WERI-Rb-1 (cell line): ENCODE measurements at places on chromosomes 1 and 21.

GRCh38 chr1:20710469-20711284, 7.1 kb downstream of the KIF17 start:
- no peak for DNase-seq

- DNase-seq: no peak
Measured at GRCh38 chr1:59520827-59521418, 224.0 kb downstream of the FGGY start.

DNA sequence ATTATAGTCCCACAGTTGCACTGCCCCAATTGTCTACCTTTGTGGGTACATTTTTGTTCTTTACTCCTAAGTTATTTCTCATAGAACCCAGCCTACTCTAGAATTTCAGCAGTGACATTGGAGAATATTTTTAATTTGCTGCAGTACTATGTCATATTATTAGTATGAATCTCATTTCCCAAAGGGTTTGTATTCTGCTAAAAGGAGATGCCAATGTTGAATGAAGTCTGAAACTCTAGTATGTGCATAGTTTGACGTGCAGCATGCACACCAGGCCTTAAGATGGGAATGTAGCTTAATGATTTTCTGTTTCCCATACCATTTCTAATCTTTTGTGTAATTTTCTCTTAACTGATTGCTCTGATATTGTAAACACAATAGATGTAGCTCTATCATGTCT, 10.5 kb upstream of the C1orf105 start:
- no peak for DNase-seq

DNA sequence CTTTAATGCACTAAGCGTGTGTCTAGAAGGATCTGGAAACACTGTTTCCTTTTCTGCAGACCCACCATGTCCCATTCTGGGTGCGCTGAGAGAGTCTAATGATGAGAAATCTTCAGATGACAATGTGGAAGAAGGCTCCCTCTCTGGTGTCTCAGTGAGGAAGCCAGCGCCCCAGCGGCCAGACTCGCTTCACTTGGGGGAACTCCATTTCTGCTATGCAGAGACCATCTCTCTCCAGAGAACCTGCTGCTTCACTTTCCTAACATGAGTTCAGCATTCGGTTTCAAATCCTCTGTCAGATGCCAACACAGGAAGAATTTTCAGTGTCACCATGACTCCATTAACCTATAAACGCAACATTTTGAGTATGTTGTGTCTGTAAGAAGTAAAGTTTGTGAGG, 121.8 kb downstream of the SYF2 start:
- DNase-seq: no peak

DNA sequence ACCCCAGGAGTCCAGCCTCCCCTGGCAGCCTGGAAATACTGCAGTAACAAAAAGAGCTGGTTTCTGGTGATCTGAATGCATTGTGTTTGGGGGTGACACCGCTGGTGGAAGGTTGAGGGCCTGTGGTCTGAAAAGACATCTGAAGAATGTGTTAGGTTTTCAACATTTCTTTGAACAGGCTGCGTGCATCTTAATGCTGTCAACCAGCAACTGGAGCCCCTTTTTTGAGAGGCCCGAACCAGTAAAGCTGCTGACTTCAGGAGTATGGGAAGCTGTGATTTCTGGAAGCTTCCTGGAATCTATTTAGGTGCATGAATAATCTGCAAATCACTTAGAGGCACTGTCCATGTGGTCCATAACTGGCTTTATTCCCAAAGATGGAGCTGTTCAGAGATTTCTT, 17.0 kb downstream of the ATP5PO start:
- no peak for DNase-seq

DNA sequence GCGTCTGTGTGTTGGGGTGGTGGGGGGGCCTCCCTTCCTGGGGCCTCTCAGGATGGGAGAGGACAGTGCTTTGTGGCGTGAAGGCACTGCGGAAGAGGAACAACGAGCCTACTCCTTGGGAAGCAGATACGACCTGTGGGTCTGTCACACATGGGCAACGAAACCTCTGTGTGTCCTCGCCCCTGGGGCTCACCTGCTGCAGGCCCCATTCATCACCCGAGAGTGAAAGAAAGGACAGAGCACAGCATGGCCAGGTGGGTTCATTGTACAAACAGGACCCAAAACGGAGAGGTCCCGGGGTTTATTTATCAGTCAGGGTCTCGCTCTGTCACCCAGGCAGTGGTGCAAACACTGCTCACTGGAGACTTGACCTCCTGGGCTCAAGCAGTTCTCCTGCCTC, 40.1 kb upstream of the LIN9 start:
- no peak for DNase-seq

DNA sequence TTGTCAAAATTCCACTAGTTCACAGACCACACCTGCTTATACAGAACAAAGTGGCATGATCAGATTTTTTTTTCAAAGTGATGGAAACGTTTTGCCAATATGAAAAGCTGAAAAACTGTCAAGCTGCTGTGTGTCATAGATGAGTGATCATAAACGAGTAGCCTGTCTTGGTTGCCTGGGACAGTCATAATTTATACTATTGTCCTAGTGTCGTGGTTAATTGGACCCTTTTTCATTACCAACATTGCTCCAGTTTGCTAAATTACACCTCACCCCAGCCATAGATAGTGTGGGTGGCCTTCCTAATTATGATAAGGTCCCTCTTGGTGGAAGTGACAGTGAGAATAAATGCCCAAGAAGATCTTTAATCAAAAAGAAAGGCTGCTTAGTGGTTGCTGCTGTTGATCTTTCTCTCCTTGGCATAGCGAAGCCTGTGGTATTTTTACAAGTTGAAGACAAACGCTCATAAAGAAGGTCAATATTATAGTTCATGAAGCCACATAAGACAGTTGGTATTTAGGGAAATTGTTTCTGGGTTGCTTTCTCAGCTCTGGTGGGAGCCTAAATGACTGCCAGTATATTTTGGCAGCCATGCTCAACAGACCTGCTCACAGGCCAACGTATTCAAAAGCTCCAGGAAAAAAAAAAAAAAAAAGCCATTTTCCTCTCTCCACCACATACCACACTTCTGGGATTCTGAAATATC, 478.1 kb downstream of the PLA2G4A start:
- no peak for DNase-seq

DNA sequence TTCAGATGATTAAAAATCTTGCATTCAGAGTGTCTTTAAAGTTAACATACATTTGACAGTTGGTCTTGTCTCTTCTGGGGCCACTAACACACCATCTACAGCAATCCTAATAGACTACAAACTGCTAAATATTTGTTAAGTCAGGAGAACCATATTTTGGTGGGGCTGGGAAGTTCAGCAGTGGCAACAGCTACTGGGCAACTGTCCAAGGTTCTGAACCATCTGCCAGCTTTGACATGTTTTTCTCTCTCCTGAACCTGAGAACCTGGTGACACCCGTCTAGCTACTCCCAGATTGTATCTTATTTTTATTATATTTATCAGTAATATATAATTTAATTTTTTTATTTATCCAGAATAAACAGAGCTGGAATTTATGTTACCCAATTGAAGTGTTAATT, 199.0 kb upstream of the DPYD start:
- DNase-seq: no peak

GRCh38 chr1:81542196-81542595, 258.5 kb upstream of the ADGRL2 start:
- DNase-seq: no peak

DNA sequence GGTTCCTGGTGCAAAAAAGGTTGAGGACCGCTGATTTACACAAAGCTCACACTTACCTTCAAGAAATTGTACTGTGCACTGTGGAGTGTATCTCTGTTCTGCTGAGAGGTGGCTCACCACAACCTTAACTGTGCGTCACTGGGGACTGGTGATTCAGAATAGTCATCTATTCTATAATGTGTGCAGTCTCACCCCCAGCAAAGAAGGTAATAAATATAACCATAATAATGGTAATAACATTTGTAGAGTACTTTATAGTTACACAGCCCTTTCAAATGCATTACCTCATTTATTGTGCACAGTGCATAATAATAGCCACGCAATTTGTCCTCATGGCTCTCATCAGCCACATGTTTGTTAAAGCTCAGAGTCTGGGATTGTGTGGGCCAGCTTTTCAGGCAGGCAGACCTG, 59.4 kb upstream of the DUSP10 start:
- DNase-seq: no peak

DNA sequence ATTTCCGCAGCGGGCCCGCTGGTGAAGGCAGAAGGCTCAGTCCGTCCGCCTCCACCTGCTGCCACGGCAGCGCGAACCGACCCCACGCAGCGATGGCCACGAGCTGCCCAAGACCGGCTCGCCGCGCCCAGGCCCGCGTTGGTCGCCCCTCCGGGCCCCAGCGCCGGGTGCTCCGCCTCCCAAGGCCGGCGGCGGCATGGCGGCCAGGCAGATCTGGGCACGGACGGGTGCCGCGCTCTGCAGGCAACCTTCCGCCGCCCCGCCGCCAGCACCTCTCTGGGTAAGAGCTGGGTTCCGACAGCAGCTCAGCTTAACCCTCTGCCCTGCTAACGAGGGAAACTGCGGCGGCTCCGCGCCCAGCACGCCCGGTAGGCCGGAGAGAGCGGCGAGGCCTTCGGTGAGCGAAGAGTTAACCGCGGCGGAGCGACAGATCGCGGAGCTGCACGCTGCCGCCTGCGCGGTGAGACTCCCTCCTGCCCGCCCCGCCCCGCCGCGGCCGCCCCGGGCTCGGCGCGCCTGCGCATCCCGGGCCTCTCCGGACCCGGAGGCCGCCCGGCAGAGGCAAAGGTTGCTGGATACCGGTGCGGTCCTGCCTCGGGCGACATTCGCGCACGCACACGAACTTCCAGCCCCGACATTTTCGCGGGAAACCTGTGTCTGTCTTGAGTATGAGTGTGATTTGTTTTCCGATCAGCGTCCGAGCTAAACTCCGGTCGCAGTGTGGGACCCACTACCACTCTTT, at the start of gene C1orf53:
TSS of gene C1orf53 (plus strand) at position 177 of the 742 bp plus-strand sequence. CDS start at position 197, 20 bp downstream.
- DNase-seq: peak; percentile 98

- no peak for DNase-seq
Measured at GRCh38 chr1:47537268-47537667, 99.4 kb downstream of the FOXD2 start.
